Ascending aorta (tissue), 2 donors: ENCODE measurements at places on chromosomes 13 and 19.

- DNase-seq: no peak
Observed at GRCh38 chr19:41991025-41991424, 3.0 kb downstream of the ATP1A3 start.

GRCh38 chr13:94666065-94666464 lies 46.3 kb downstream of the SOX21 start:
- no peak for DNase-seq

GRCh38 chr13:105364191-105364590 lies 1171.3 kb downstream of the EFNB2 start:
- no peak for DNase-seq

GRCh38 chr13:78562237-78562889 lies 41.0 kb downstream of the POU4F1 start:
- no peak for DNase-seq

DNA sequence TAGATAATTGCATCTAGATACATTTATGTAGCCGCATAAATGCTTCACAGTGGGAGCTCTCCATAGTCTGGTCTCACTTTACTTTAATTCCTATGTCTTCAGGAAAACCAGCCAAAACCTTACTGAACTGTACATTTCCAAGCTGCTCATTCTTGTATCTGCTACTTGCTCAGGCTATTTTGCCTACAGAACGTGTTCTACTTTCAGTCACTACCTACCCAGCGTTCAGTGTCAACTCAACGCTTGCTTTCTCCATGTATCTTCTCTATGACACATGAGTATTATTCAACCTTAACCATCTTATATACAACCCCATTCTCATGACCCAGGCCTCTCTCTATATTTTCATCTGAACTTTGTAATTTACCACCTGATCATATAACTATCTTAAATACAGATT lies 101.9 kb downstream of the KLF12 start:
- DNase-seq: no peak

DNA sequence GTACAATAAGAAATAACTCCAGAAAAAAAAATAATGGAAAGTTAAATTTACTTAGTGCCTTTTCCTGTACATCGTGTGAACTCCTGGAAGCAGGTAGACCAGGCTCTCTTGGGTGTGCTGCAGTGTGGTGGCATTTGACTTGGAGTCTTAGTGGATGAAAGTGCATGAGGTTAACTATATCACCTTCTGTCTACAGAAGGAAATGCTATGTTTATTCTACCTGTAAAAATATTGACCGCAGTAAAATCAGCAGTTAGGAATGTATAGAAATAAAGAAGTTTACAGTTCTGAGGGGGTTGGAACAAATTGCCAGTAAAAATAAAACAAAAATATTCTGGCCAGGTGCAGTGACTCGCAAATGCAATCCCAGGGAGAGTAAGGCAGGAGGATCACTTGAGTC lies 722.1 kb downstream of the LIG4 start:
- DNase-seq: no peak

DNA sequence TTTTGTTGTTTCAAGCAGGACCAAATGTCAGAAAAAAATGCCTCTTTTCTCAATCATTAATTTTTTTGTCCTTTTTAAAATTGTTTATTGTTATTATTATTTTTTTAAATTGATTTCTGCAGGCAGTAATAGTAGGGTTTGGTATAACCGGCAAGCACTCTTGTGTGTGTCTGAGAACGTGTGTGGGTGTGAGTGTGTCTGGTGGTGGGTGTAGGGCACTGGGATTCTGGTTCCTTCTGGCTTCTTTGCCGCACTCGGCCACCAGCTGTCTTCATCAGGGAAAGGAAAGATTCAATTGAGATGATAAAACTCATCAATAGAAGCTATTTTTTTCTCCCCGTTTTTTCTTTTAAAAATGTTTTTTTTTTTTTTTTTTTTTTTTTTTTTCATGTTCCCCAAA lies 56.4 kb downstream of the IER2 start:
- DNase-seq: no peak

DNA sequence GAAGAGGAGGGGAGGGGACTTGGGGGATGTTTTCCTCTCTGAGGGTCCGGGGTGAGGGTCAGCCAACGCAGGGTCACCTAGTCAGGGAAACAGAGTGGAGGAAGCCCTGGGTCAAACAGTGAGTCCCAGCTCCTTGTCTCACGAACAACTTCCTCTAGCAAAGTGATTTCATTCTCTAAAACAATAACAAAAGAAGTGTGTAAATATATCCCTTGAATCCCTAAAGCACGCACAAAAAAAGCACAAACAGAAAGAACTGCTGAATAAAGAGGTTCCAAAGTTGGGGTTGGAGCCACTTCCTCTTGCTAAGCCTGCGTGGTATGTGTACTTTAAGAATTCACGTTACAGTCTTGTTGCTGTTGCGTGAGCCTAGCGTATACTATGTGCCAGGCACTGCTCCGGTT lies 1.5 kb upstream of the C5AR2 start:
- DNase-seq: no peak

- DNase-seq: no peak
Observed at GRCh38 chr19:14542711-14543328, 13.4 kb downstream of the TECR start.

GRCh38 chr13:48532256-48532505 lies 699 bp downstream of the RCBTB2 start:
- DNase-seq: no peak

DNA sequence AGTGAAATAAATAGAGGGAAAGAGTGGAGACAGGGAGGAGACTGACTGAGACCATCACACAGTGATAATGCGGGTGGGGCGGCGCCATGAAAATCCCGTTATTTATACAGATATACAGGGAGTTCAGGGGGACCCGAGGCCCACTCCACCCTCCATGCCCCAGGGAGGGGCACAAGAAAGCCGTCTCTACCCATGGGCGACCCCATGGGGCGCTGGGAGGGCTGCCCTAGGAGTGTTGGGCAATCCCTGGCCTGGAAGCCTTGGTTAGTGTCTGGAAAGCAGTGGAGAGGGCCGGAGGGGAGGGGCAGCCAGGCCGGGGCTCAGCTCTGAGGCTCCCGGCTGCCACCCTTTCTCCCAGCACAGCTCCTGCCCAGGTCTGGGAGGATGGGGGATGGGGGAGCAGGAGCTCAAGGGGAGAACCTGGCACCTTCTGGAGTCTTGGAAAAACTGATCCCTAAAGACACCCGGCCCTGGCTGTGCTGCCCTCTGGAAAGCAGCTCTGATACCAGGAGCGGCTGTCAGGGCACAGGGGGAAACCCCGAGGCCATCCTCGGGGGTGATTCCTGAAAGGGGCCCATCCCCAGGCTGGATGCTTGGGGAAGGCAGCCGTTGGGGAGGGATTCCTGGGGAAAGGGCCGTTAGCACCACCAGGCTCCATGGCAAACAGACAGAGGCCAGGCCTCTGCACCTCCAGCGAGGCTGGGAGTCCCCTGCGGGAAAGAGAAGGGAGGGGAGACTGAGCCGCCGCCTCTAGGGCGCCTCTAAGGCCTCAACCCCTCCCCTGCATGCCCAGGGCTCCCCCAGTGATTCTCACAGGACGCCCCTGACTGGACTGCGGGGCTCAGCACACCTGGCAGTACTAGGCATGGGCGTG lies 3.0 kb upstream of the PRKD2 start:
- DNase-seq: no peak

- DNase-seq: no peak
Observed at GRCh38 chr19:58560921-58561320, 2.5 kb upstream of the UBE2M start.

GRCh38 chr19:39263912-39264305 lies 4.3 kb upstream of the IFNL2 start:
- DNase-seq: no peak

GRCh38 chr19:4291184-4291732 lies 10.9 kb downstream of the TMIGD2 start:
- DNase-seq: no peak

DNA sequence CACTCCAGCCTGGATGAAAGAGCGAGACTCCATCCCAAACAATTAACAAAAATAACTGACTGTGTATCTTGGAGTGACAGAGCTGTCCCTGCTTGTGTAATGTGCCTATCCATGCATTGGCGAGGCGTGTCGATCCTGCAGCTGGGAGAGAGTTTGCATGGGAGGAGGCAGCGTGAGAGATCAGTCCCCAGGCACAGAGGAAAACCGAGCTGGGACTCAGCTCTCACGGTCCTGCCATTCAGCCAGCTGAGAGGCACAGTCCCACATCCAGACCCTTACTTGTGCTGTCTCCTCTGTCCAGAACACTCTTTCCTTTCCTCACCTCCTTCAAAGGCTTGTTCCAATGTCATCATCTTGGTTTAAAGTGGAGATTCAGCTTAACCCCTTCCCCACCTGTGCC lies 11.9 kb upstream of the SULT2B1 start:
- DNase-seq: no peak

DNA sequence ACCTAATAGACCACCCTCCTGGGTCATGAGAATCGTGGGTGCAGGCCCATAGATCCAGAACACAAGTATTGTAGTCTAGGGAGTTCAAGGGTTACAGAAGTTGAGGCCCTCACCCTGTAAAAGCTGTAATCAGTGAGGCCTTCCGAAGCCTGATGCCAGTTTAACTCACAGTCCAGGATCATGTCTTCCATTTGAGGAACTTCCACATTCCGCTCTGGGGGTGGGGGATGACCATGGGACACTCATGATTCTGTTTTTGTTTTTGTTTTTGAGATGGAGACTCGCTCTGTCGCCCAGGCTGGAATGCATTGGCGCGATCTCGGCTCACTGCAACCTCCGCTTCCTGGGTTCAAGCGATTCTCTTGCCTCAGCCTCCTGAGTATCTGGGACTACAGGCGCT lies 1.7 kb upstream of the RASIP1 start:
- DNase-seq: no peak

DNA sequence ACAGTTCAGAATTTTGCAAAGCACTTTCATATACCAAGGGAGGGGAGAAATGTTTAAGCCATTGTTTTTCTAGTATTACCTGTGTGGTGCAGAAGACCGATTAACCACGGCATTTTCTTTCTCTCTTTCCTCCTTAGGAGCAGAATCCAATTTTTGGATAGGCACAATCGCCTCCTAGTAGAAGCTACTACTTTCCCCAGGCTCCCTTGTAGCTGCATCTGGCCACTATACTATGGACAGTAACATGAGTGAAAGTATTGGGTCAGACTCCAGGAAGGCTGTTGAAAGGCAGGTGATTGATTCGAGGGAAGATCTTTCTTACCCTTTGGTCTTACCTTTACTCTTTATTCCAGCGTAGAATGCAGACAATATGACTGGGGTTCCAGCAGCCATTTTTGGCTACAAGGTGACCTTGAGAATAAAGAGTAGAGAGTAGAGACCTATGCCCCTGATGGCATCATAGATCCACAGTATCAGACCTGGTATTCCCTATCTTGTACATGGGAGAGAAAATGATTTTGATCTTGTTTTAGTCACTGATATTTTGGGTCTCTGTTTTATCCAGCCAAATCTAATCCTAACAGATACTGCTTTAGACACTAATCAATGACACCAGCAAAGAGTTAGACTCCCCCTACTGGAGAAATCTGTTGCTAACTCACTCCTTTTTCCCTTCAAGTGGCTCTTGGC lies 77.0 kb downstream of the LRRC63 start:
- no peak for DNase-seq

DNA sequence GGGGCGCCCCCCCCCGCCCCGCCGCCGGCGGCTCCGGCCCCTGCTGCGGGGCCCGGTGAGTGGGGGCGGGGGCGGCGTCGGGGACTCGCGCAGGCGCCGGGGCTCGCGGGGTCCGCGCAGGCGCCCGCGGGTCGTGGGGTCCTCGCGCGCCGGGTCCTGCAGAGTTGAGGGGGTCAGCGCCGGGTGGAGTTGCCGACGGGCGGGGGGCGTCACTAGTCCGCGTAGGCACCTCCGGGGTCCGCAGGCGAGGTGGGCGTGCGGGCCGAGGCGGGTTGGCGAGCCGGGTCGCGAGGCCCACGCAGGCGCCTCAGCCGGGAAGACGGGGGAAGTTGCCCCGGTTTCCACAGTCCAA lies 365 bp downstream of the PPP6R1 start:
- no peak for DNase-seq

DNA sequence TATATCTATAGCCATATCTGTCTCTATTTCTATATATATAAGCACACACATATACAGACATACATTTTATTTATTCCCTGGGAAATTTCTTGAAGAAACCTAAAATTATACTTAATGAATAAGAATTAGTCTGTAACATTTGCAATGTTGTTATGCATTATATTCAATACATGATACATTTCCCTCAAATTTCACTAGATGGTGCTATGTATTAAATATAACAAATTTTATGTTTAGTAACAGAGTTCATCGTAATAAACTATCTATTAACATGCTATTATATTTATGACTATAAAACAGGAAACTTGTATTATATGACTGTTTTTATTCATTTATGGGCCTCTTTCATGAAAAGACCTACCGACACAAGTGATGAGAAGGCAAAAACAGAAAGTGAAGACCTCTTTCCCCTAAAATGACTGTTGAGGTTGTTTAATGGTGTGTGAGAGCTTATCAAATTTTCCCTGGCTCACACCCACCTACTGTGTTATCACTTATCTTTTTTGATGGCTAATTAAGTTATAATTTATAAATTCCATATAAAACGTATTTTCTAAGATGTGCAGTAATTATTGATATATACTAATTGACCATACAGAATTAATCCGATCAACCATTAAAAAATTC lies 881.9 kb downstream of the SLITRK6 start:
- no peak for DNase-seq

GRCh38 chr19:35921012-35921411 lies 12.9 kb upstream of the TYROBP start:
- DNase-seq: no peak

GRCh38 chr19:10760273-10760944 lies 42.5 kb downstream of the DNM2 start:
- DNase-seq: no peak

DNA sequence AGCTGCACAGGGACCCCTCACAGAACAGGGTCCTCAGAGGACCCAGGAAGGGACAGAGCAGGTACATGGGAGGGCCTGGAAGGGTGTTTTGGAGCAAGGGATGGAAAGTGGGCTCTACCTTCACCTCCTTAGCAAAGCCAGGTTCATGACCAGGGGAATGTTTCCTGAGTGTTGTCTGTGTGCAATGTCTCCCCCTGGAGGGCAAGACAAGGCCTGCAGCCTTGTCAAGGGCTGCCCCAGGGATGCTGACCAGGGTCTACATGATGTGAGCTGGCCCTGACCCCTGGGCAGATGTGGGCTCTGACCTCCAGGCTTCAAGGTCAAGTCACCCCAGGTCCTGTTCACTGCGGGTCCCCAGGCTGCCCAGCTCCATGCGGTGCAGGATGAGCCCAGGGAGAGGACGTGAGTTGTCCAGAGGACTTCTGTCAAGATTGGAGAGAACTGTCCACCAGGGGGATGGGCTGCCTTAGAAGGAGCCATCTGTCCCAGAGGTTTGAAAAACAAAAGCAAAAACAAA lies 1.0 kb upstream of the CEACAM1 start:
- peak; percentile 70 for DNase-seq

DNA sequence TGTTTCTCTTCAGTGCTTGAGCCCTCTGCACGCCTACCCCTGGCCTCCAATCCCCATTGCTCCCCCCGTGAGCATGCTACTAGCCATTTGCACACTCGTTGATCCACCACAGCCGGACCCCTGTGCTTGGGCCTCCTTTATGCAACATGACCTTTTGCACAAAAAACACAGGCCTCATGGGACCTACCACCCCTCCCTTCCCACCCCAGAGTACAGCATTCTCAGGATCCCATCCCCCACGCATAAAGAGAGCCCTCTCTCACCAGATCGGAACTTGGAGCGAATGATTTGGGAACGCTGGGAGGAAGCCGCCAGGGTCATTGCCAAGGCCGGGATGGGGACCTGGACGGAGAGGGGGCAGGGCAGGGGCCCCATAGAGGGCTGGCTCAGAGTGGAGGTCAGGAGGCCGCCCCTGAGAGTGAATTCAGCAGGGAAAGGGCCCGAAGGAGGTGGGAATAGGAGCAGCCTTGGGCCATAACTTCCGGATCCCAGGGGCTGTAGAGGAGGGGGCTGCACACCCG lies 754 bp downstream of the MAMSTR start:
- DNase-seq: no peak

- no peak for DNase-seq
Observed at GRCh38 chr13:73365252-73365651, 306.4 kb downstream of the KLF5 start.
